NCI-H187 (cell line): ENCODE measurements at places on chromosomes 11 and 22.

DNA sequence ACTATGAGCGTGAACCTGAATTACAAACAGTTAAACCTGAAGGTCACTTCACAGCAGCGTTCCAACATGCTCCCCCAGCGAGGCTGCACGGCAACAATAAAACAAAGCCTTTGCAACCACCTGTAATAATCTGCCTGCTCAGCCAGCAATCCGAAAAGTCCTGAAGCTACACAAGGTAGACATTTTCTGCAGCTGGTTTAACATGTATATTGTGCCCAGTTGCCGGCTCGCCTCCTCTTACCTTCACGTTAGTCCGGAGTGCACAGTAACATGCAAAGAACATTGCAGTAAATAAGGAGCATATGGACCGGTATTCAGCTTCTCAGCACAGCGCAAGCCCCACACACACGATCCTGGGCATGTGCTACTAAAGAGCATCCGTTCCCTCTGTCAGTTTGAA, 704.3 kb downstream of the DLG2 start:
- DNase-seq = no peak

GRCh38 chr11:74132833-74133232, 38.0 kb downstream of the C2CD3 start:
- no peak for DNase-seq

DNA sequence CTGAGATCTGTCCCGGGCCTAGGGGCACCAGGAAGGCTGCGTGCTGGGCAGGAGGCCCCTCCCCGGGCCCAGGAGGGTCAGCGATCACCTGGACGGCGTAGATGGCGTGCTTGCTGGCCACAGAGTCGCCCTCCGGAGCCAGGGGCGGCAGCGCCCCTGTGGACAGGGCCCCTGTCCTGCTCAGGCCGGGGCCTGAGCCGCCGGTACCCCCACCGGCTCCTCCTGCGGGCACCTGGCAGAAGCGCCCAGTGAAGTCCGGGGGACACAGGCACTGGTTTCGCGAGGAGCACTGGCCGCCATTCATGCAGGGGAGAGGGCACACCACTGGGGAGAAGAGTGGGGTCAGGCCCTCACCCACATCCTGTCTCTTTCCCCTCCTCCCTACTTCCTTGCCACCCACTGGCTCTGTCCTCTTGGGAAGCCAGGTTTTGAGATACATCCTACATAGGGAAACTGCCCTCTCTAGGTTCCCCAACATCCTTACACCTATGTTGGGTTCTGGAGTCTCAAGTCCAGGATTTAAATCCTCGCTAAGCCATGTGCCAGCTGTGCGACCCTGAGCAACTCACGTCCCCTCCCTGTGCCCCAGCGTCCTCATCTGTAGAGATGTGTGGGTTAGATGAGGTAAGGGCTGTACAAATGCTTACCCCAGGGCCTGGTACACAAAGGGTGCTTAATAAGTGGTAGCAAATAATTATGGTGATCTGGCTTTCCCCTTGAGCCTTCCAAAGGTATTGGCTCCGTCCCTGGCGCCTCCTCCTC, 3.9 kb downstream of the LTBP3 start:
- no peak for DNase-seq

- DNase-seq = no peak
These were observed 53.6 kb downstream of the SCUBE1 start for GRCh38 chr22:43289531-43289963.

- peak; percentile 30 for DNase-seq
These were observed at the start of gene MIAT for GRCh38 chr22:26656891-26657851. MIAT (plus strand) TSS chr22:26657588.

- DNase-seq = no peak
These were observed 53.4 kb upstream of the SCUBE2 start for GRCh38 chr11:9144828-9145227.

GRCh38 chr22:17884893-17885292, 110.6 kb upstream of the BID start:
- DNase-seq = no peak

- no peak for DNase-seq
These were observed 19.5 kb downstream of the GNAZ start for GRCh38 chr22:23089633-23090456.

DNA sequence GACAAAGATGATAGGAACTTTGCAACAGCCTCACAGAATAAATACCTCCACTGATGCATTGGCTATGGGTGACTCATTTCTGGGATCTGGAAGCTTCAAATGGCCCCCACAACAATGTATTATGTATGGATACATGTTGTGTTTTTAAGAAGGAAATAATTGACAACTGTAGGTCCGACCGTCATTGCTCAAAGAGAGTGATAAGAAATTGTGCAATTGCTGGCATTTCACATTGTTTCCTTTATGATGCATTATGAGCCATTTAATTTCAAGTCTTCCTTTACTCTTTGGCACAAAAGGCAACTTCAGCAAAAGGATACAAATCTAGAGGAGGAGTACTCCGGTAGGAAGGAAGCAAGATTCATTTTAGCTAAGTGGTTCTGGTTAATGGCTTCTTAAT, 2.0 kb downstream of the ANO3 start:
- no peak for DNase-seq

- peak; percentile 81 for DNase-seq
These were observed at the start of gene RDX for GRCh38 chr11:110296226-110297075. RDX (minus strand) TSS chr11:110296614; CDS start chr11:110279692, 16,922 bp downstream.

GRCh38 chr11:68521969-68522652, 61.6 kb downstream of the PPP6R3 start:
- no peak for DNase-seq

DNA sequence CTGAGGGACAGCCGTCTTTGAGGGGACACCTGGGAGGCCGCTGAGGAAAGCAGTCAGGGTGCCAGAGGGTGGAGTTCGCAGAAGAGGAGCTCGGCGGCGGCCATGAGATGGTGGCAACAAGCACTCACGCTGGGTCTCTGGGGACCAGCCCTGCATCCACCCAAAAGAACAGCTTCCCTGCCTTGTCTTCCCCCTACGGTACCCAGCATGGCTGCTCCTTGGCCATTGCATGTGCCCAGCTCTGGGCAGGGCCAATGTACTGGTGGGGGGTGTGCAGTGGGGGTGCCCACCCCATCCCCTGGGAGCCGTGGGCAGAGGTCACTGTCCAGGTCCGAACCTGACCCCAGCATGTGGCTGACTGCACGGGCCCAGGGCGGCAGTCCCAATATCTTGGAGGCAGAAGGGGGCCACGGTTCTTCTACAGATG, 42.3 kb downstream of the OSBPL5 start:
- DNase-seq = no peak

DNA sequence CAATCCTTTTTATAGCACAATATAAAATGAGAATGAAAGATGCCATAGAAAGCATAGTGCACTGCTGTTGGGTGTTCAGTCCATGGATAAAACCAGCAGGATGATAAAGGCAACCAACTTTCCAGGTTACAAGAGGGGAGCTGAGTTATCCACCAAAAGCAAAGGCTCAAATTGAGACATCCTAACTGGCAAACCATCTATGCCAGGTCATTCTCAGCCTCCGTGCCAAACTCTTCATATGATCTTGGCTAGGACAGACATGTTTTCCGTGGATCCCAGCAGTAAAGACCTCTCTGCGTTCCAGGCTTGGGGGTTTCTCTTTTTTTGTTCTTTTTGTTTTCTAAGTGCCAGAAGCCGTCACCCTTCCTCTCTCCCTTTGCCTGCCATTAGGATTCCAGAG, 7.3 kb upstream of the APOA1 start:
- no peak for DNase-seq

DNA sequence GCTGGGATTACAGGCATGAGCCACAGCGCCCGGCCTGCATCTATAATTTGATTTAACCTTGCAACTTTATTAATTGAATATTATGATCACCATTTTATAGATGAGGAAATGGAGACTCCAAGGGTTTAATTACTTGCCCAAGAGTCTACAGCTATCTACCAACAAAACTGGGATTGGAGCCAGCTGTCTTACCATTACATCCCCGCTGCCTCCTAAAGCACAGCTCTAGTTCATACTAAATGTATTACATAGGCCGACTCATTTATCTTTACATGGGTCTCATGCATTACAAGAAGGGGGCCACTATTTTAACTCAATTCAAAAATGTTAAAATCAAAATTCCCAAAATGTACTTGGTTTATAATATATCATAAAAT, 14.1 kb upstream of the TMA7B start:
- DNase-seq = no peak

GRCh38 chr22:33743756-33744155, 176.5 kb downstream of the LARGE1 start:
- DNase-seq = no peak

DNA sequence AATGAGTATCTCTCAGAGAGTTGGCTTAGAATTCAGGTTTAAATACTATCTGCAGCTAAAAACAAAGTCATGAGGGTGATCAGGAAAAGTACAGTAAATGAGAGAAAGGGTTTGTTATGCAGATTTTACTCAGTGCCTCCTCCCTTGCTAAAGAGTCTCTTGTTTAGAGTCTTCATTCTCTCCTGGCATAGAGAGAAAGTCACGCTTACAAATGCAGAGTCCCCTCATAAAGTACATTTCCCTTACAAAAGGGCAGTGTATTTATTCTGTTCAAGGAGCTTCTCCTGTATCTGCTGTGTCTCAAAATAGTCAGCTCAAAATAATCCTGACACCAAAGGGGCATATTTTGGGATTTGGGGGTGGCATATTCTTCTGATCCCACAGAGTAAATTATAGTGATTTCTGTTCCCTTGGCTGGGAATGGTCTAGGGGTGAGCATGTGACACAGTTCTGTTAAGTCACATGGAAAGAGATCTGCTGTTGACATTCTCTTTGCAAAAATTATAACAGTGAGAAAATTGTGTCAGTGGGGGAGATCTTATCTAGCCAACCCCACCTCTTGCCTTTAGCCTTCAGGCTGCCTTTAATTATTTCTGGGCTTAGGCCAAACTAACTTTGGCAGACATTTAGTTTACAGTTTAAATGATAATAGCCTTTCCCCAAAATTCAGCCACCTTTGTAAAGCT, 102.9 kb downstream of the MTNR1B start:
- no peak for DNase-seq

DNA sequence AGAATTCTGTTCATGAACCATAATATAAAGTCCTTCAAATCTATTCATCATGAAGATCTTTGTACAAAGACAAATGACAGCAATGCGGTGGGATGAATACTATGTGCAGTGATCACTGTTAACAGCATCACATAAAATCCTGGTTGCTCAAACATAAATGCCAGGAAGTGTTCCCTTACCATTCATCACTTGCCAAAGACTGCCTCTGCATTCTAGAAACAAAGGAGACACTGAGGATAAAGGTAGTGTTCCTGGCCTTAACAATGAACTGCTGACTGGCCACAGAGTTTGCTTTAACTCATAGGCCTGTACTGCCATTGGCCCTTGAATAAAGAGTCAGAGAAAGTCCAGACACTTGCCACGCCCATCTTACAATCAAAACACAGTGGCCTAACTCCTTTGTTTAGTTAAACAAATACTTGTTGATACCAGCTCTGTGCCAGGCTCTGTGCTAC, 29.5 kb downstream of the C2CD3 start:
- DNase-seq = no peak

- DNase-seq = no peak
These were observed 117.8 kb downstream of the CCDC81 start for GRCh38 chr11:86492370-86493010.

GRCh38 chr11:78993802-78994430, 419.3 kb upstream of the NARS2 start:
- no peak for DNase-seq

DNA sequence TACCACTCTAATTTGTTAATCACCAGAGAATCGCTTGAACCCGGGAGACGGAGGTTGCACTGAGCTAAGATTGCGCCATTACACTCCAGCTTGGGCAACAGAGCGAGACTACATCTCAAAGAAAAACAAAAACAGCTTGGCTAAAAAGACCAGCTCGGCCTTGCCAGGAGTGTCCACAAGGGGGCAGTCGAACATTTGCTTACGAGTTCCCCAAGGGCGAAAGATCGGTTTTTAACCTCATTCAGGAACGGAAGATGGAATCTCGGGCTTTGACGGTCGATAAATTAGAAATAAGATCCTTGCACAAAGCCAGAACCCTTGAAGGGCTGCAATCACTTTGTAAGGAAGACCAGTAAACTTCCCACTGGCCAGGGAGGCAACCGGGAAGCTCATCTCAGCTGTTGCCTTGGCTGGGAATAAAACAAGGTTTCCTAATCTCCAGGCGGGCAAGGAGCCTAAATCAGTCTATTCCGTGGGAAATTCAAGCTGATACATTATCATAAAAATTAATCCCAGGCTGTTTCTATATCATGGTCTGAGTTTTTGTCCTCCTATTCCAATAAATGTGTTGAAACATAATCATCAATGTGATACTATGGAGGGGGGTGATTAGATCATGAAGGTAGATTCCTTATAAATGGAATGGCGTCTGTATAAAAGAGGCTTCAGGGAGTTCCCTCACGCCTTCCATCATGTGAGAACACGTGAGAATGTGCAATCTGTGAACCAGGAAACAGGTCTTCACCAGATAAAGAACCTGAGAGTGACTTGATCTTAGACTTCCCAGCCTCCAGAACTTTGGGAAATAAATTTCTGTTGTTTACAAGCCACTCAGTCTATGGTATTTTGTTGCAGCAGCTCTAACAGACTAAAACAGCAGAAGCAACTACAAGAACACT, 14.9 kb upstream of the SLC29A2 start:
- peak; percentile 66 for DNase-seq

- DNase-seq = no peak
These were observed 33.0 kb upstream of the RIC3 start for GRCh38 chr11:8201644-8202365.

GRCh38 chr11:127693686-127694085, 693.1 kb upstream of the KIRREL3 start:
- DNase-seq = no peak

DNA sequence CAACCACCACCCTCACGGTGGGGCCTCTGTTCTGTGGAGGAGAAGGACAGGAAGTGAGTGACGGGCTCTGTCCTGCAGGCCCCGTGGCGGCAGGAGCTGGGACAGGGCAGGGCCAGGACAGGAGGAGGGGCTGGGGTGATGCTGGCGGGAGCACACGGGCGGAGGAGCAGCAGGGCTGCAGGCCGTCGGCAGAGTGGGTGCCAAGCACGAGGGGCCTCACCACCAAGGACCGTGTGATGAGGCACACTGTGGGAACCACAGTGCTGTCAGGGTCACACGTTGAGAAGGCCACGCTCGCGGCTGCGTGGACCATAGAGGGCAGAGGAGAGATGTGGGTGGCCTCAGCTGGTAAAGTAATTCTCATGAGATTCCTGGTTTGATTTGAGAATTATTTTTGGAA, 8.5 kb downstream of the SCO2 start:
- no peak for DNase-seq

- DNase-seq = no peak
These were observed 346.2 kb downstream of the TENM4 start for GRCh38 chr11:79094616-79095015.
